Head of caudate nucleus (tissue), 42 donors: ENCODE measurements at places on chromosomes 1 and 21.

- DNase-seq, result peak; percentile 20
Observed at GRCh38 chr1:224615861-224616755, at the start of gene CNIH3. Gene CNIH3, plus strand, starts transcription at chr1:224616317. Its CDS starts 858 bp downstream, at chr1:224617175.

DNA sequence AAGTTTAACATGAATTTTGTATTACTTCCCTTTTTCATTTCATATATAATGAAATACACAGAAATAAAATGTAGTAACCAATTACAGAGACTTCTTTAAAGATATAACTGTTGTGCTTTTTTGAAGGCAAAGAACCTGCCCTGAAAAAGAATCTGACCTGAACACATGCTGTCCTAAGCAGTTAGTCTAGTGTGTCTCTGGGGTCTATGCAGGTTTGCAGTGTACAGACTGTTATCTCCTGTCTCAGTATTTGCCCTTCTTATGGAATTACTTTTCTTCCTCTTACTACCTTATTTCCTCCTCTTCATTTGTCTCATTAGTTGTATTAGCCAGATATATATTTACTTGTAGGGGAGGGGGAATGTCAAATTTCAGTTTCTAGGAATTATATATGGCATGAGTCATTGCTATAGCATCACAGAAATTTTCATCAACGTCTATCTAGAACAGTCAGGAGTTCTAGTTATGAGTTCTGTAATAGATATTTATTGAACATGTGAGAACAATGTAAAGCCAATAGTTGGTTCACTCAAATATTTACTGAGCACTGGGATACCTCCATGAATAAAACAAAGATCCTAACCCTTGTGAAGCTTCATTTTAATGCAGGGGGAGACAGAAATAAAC lies 28.4 kb upstream of the PLEKHO1 start:
- DNase-seq, result no peak

- DNase-seq, result no peak
Observed at GRCh38 chr1:186943891-186944686, 115.3 kb downstream of the PLA2G4A start.

GRCh38 chr1:245409341-245410195 lies 254.8 kb downstream of the KIF26B start:
- no peak for DNase-seq

DNA sequence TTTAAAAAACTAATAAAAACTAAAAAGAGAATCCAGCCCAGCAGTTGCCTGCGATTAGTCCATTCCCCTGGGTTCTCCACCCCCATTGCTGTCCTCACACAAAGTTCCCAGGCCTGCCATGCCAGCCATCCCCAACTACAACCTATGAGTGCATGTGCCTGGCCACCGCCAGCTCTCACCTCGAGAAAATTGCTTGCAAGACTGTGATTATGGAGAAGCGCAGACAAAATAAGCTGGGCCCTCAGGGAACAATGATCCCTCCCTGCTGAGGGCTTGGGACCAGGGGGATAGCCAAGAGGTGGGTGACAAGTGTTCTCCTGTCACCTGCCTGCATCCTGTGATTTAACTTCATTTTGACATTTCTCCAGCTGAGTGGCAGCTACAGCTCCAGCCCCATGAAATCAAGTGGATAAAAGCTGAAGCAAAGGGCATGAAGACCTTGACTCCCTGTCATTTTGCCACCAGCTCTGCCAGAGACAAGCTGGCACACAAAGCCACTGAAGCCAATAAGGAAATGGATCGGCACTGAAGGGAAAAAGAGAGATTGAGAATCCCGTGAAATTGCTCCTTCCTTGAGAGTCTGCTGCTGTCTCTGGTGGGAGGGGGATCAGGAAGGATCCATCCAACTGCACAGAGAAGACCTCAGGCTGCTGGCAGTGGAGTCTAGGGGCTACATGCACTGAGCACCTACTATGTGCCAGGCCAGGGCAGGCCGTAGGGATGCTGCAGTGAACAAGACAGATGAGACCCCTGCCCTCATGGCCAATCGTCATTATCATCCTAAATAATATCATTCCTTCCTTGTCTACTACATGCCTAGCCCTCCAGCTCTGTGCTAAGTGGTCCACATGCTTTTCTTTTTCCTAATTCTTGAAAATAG lies 40.7 kb downstream of the MATN1 start:
- no peak for DNase-seq

GRCh38 chr1:46244656-46245371 lies 2.7 kb upstream of the RAD54L start:
- DNase-seq, result no peak

DNA sequence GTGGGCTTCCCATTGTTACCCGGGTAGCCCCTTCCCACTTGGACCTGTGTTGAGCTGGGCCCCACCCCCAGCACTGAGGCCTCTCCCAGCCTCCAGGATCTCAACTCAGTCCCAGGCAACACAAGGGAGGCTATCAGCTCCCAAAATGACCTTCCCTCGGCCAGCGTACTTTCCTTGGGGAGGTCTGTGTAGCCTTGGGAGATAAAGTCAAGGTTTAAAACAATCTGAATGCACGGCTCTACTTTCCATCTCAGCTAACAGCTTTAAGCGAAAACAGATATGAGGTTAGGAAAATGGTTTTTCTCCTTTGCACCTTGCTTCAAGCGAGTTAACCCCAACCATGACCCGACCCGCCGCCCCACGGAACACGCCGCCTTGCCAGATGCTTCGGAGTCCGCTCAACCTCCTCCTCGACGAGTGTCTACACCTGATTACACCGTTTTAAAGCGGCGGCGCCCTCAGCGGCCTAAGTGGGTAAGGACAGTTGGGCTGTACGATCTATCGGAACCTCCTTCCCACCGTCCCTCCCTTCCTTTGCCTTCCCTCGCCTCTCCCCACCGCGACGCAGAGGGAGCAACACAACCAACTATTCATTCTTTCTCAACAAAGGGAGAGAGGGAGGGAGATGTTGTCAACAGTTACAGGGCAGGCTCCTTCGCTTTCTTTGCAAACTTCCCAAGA lies 1.1 kb downstream of the BCAR3 start:
- peak; percentile 77 for DNase-seq

DNA sequence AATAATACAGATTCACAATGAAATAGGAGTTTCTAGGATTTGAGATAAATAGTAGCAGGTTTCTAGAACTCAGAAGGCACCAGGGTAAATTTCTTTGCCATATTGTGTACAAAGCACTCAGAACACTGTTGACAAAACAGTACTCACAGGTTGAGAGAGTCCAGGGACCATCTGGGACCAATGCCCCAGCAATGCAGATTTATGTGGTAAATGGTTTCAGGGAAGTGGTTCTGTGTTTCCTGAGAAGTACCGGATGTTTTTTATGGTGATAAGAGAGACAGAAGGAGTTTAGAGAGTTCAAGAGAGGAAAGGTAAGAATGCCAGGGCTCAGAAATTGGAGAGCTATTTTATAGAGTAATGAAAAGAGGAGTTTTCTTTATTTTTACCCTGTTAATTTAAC lies 29.6 kb upstream of the DIPK1A start:
- DNase-seq, result no peak

DNA sequence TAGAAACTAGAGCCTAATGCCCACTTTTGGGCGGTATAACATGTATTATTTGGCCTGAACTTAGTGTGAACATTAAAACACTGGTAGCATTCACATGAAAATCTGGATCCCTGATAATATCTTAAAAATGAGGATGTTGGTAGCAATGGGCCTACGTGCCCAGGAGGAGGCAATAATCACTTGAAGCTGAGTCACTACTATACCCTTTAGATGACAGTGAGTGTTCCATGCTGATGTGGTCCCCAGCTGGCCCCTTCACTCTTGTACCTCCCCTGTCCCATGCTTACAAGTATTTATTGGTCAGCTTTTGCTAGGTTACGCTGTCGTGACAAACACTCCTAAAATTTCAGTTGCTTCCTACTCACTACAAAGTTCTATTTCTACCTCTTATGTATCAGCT lies 23.0 kb upstream of the POU2F1 start:
- no peak for DNase-seq

GRCh38 chr1:151562661-151563060 lies 22.6 kb downstream of the TUFT1 start:
- DNase-seq, result no peak

DNA sequence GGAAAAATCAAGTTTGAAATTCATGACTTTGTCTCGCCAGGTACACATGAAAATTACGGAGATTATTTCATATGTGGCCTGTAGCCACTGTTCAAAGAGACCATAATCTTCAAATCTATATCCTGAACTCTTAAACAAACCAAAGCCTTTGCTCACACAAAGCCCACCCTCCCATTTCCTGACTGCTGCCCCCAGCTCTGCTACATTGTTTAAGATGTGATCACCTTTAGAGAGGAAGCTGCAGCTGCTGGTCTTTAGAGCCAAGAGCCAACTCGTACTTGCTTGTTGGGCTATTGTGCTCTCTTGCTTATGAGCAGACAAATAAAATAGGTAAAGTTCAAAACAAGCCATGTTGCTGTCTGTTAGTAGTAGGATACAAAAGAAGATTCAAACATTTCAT lies 71.9 kb downstream of the DTL start:
- no peak for DNase-seq

DNA sequence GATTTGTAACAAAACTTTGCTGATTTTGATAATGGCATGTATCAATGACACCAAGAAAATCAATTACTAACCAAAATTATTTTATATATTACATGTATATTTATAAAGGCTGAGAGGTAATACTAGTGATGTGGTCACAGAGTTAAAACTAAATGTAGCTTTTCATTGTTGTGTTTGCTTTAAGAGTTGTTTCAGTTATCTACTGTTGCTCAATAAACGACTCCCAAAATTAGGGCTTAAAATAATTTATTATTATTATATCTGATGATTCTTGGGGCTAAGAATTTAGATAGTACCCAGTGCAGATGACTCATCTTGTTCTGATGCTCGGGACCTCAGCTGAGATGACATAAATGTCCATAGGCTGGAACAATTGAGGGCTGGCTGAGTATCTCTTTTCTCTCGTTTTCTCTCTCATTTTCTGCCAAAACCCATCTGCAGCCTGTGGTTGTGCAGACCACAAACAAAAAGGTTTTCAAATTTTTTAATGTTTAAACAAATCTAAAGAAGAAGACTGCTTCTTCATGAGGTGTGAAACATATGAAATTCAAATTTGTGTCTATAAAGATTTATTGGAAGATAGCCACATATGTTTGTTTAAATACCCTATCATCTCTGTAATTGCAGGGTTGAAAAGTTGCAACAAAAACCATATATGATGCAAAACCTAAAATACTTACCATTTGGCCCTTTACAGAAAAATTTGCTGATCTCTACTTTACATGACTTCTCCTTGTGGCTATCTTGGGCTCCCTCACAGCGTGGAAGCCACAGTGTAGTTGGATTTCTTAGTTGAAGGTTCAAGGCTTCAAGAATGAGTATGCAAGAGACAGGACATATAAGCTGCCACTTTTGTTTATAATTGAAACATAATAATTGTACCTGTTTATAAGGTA lies 14.8 kb upstream of the PTPRC start:
- no peak for DNase-seq

DNA sequence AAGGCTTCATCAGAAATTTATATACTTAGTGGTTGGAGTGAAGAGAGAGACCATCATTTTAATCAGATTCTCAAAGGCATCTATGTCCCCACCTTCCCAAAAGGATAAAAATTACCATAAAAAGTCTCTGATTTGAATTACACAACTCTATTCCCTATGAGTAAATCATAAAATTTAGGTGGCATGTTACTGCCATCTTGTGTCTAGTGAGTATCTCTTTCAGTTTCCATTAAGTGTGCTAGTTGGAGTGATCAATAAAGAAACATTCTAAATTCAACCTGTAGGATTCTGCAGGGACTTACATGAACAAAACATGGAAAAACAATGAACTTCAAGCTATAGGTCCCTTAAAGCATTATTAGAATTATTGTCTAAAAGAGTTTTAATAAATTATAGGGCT lies 655.4 kb downstream of the LTN1 start:
- no peak for DNase-seq

DNA sequence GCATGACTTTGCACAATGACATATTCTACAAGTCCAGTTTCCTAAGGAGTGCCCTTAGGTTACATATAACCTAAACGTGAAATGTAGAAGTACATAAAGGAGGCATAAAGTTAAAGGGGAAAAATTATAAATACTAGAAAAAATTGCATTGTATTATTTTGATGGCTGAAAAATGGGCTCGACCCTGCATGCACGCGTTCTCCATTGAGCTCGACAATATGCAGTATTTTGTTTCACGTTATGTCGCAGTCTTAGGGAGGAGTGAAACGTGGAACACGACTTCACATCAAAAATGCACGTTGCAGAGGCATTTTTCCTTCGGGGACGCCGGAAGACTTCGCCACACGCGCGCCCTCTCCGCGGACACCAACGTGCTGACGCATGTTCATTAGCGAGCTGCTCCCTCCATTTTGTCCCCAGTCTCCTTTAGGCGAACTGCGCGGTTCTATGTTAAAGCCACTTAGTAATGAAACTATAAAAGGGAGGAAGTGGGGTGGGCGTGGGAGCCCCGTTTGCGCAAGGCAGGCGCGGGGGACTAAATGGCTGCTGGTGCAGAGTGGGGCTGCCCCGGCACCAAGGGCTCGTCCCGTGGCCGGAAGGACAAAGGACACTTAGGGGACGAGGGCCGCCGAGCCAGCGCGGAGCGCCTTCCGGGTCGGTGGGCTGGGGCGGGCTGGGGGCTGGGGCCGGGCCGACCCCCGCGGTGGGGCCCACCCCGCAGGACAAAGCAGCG lies 749 bp upstream of the COX20 start:
- DNase-seq, result peak; percentile 93

DNA sequence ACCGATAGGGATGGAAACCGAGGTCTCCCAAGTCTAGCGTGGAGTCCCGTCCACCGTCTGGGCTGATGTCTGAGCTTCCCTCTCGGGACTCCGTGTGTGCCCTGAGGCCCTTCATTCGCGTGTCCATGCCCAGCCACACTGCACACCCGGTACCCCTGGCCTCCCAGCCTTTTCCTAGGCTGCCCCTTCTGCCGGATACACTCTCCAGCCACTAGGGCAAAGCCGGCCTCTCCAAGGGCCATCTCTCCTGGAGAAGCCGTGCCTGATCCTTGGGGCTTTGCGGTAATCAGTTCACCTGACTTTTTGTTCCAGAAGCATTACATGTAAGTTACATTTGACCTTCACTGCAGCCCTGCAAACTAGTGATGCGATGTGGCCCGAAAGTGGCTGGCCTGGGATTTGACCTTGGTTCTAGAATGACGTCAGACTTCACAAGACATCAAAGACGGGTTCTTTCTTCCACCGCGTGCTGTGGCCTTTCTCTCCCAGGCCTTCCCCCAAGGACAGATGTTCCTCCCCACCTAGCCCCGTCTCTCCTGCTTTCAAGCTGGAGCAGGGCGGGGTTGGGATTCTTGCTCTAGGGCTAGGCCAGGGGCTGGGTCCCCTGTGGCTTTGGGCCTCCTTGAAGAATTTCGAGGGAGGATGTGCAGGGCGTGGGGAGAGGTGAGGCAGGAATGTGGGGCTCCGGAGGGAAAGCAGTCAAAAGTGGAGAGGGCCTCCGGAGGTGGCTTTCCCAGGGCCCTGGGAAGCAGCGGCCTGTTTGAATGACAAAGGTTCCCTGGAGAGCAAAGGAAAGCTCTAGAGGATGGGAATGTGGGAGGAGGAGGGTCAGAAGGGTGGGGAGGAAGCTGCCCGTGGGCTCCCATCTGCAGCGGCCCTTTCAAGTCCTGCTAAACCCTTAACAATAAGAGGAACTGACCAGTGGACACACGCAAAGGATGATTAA lies 49.7 kb upstream of the SLC2A1 start:
- DNase-seq, result no peak
